ENCODE measurements at places on chromosomes 12 and 14. TPM values are rescaled to one million over a fixed set of nuclear protein-coding genes. Genes with fewer than 3 reads are reported as not detected.

PPFIA2 gene
- 0.62 TPM for total RNA-seq

MMP14 gene
- total RNA-seq, result 92.9 TPM

IL25 gene
- not detected for total RNA-seq

DNA sequence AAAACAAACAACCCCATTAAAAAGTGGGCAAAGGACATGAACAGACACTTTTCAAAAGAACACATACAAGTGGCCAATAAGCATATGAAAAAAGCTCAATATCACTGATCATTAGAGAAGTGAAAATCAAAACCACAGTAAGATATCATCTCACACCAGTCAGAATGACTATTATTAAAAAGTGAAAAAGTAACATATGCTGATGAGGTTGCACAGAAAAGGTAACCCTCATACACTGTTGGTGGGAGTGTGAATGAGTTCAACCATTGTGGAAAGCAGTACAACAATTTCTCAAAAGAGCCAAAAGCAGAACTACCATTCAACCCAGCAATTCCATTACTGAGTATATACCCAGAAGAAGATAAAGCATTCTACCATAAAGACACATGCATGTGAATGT, 18.2 kb downstream of the PDE6H start:
- DNase-seq, result no peak

DNA sequence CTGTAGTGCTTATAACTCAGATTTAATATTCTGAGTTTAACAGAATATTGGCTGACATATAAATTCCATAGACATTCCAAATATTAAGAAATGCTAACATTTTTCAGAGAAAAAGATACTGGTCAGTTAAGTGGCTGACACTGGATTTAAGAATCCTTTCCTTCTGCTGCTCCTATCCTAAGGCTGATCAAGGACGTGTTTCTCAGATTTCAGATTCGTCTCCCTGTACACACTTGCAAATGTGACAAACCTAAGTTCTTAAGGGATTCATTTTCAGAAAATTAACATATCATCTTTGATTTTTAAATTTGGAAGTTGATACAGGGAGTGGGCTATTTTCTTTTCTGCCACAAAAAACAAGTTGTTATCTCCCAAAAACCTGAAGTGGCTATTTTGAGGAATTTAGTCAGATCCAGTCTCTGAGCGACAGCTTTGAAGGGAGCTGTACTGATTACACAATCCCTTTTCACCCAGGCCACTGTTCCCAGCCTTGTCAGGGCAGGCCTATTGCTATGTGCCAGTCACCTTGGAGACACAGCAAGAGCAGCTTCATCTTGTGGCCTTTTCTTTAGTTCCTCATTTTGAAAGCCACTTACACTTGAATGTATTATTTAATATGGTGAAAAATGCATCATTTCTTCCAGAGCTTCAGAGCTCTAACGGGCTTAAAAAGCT, 370.6 kb downstream of the KCNH5 start:
- DNase-seq, result no peak

DNA sequence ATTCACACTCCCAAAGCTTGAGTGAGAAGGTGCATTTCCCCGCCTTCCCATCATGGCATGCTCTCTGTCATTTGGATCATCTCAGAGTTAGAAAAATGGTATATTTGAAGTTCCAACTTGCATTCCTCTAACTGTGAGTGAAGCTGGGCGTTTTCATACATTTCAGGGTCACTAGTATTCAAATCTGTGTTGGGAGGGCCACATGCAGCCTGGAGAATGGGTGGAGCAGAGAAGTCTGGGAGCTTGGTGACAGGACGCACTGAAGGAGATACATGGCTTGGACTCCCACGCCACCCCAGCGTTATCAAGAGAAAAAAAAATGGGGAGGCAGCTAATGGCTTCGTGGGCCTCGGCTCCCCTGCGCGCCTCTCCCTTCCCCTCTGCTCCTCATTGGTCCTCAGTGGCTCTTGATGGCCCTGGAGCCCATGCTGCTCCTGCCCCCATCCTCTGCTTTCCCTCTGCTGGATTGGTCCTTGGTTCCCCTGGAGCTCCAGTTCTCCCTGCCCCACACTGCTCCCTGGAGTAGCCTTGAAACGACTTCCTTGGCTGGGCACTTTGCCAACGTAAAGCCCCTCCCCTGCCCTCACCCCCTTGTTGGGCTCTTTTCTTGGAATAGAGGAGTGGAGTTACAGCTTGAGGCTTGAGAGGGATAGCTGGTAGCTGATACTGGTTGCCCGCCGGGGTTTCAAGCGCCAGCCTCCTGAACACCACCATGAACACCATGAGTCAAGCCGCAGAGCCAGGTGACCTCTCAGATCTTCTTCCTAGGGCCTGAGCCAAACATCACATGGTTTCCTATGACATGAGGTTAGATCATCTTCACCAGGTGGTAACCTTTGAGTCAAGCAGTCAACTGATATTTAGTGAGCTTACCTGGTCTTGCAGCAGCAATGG, 139.6 kb downstream of the PRKCH start:
- no peak for DNase-seq

GRCh38 chr12:75526655-75527511, 15.5 kb upstream of the KRR1 start:
- peak; percentile 47 for DNase-seq

- DNase-seq, result no peak
These were observed 242.5 kb downstream of the FBXL14 start for GRCh38 chr12:1351926-1352325.

DNA sequence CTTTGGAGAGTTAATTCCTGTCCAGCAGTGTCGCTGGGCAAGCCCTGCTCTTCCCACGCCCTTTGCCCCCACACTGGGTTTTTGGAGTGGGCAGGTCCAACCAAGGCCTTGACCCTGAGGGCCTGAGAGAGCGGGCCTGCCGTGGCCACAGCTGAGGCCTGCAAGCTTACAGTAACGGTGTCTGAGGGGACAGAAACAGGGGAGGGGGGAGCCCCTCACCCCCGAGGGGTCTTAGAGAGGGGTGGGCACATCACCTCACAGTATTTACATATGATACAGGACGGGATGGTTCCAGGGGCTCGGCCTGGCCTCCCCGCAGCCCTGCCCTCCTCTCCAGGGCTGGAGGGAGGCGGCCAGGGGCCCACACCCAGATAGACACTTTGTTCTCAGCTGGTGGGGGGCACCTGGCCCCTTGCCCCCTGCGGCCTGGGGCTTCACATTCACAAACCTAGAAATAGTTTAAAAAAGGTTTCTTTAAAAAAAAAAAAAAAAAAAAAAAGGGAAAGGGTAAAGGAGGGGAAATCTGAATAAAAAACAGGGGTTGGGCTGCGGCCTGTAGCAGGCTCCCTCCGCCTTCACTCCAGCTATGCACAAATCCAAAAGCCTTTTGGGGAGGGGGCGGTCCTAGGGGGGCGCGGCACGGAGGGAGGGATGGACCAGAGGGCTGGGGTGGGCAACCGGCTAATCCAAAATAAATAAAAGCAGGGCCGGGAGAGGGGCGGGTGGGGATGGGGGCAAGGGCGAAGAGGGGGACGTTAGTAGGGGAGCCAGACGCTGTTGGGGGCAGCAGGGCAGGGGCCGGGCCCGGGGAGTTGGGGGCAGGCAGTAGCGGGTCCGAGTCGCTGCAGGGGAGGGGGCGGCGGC, 14.8 kb upstream of the PLA2G1B start:
- no peak for DNase-seq

DNA sequence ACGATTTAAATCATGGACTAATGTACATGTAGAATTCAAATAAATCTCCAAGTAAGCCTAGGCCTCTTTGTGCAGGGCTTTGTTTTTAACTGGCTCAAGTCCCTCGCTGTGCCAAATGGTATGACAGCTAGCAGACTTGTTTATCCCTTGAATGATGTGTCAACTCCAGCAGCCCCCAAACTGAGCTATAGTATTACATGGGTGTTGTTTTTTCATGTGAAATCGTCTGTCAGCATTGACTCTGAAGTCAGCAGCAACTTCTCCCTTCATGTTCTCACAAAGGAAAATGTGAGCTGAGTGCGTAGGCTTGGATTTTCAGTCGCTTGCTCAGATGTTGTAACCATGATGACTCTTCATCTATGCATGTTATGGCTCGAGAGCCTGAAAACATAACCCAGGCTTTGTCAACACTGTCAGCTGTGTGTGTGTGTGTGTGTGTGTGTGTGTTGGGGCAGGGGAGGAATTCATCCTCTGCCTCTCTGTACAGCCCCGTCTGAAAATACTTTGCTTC, 73.3 kb downstream of the PTHLH start:
- DNase-seq, result no peak

DNA sequence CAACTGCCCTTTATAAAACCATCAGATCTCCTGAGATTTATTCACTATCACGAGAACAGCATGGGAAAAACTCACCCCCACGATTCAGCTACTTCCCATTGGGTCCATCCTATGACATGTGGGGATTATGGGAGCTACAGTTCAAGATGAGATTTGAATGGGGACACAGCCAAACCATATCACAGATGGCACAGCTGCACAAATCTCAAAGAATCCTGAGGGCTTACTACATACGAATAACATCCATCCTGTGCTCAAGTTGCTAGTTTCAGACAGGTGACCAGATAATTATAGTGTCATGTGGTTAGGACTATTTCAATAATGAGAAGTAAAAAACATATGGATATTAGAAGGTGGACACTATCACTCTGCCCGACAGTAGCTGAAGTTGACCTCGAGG, 211.2 kb downstream of the NUAK1 start:
- no peak for DNase-seq

DNA sequence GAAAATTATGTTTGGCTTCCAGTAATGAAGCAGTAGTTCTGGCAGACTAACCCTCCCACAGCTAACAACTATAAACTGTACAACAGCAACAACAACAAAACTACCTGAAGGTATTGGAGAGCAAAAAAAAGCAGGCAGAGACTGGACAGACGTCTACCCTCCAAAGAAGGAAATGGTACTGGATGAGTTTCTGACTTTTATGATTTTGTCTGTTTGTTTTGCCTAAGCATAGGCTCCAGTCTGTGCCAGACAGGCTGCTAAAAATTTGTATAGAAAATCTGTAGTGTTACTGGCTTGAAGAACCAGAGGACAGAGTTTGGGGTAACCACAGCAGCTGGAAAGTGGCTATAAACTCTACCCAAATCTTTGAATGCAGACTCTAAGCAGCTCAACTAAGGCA, 131.3 kb downstream of the SLC25A47 start:
- DNase-seq, result no peak

DNA sequence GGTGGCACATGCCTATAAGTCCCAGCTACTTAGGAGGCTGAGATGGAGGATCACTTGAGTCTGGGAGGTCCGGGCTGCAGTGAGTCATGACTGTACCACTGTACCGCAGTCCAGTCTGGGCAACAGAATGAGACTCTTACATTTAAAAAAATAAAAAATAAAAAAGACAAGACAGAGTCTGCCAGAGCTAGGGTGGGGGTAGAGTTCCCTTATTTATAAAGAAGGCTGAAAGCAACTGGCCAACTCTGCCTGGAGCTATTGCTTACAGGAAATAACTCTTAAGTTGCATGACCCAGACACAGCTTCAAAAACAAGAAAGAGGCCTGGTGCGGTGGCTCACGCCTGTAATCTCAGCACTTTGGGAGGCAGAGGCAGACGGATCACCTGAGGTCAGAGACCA, 31.5 kb downstream of the NUMB start:
- DNase-seq, result no peak

GRCh38 chr12:81296556-81297305, 218.9 kb downstream of the ACSS3 start:
- peak; percentile 92 for DNase-seq

Data from A172 (cell line).